ENCODE measurements at places on chromosomes 11 and 22.

GRCh38 chr11:102914238-102915043 lies 39.7 kb upstream of the MMP12 start:
- no peak for DNase-seq

- no peak for DNase-seq
Measured at GRCh38 chr11:96052921-96053651, 129.2 kb upstream of the MTMR2 start.

- no peak for DNase-seq
Measured at GRCh38 chr11:33936725-33937604, 45.1 kb upstream of the LMO2 start.

GRCh38 chr11:35077709-35078469 lies 61.1 kb upstream of the CD44 start:
- DNase-seq = no peak

DNA sequence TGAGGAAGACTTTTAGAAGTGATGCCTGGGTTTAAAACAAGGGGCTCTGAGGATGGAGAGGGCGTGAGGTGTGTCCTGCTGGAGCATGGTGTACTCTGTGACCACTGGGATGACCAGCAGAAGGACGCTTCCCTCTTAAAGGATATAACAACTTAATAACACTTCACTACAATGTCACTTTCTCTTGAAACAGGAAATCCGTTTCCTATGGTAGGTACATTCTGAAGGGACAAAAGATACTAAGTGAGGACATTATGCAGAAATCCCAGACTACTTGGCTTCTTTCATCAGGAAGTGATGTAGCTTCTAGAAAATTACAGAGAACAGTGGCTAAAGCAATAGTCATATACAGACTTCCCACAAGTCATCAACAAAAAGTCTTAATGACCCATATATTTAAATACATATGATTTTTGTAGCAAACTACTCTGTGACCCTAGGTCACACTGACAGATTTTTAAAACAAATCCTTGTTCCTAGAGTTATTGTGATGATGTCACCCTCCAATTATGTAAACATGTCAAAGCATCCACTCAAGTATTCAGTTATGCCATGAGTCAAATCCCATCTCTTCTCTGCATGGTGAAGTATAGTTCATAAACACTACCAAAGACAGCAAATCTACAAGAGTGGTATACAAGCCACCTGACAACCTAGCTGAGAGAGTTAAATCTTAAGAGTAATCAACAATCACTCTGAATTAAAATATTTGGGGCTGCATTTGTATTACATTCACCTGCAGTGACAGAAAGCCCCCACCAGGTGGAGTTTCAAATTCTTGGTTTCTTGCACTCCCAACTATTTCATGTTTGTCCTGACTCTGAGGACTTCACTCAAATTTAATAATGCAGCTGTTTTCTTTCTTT lies 32.8 kb downstream of the PITPNB start:
- DNase-seq = no peak

GRCh38 chr11:40280159-40281051 lies 1179.0 kb downstream of the LRRC4C start:
- no peak for DNase-seq

- DNase-seq = no peak
Measured at GRCh38 chr22:25545672-25546071, 18.8 kb upstream of the GRK3 start.

- DNase-seq = no peak
Measured at GRCh38 chr11:7612661-7613393, 60.5 kb downstream of the CYB5R2 start.

GRCh38 chr11:72112978-72113808 lies 698 bp upstream of the ANAPC15 start:
- no peak for DNase-seq

- no peak for DNase-seq
Measured at GRCh38 chr22:36423461-36424404, 36.0 kb upstream of the MYH9 start.

DNA sequence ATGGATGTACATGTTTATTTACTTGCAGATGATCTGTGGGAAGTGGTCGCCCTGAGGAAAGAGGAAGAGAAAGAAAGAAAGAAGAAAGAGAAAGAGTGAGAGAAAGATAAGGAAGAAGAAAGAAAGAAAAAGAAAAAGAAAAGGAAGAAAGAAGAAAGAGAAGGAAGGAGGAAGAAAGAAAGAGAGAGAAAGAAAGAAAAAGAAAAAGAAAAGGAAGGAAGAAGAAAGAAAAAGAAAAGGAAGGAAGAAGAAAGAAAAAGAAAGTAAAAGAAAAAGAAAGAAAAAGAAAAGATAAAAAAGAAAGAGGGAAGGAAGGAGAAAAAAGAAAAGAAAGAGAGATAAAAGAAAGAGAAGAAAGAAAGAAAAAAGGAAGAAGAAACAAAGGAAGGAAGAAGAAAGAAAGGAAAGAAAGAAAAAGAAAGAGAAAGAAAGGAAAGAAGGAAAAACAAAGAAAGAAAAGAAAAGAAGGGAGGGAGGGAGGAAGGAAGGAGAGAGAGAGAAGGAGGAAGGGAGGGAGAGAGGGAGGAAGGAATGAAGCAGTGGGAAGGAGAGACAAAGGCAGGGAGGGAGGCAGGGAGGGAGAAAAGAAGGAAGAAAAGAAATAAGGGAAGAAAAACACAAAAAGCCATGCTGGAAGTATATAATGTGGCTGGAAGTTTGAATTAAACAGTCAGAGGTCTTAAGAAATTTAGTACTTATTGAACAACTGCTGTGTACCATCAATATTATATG lies 976.6 kb downstream of the FAM181B start:
- no peak for DNase-seq

GRCh38 chr11:81496601-81497000 lies 1237.1 kb downstream of the FAM181B start:
- DNase-seq = no peak

DNA sequence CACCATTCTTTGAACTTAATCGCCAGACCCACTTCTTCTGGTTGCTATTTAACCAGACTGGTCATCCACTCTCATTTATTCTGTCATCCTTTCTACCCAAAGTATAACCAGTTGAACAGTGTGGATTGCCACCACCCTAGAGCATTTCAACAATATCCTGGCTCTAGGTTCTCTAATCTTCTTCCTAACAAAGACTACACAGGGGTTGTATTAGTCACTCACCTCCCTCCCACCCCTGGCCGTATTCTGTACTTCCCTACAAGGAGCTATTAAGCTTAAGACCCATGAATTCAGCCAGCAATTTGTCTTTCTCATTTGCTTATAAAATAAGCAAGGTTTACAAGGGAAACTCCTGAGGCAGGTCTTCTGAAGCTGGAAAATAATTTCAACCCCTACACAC lies 46.9 kb upstream of the CEP126 start:
- no peak for DNase-seq

DNA sequence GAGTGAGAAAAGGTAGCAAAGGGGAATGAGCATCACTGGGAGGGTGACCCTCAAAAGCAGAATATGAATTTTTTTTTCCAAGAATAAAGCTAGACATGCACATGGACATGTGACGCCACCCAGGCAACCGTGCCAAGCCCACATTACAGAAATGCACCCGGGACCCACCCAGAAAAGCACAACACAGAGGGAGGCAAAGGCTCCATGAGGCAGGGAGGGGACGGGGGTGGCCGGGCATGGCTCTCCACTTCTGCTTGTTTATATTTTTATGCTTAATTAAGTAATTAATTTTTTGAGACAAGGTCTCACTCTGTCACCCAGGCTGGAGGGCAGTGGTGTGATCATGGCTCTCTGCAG lies 1524.3 kb downstream of the BRD1 start:
- no peak for DNase-seq

DNA sequence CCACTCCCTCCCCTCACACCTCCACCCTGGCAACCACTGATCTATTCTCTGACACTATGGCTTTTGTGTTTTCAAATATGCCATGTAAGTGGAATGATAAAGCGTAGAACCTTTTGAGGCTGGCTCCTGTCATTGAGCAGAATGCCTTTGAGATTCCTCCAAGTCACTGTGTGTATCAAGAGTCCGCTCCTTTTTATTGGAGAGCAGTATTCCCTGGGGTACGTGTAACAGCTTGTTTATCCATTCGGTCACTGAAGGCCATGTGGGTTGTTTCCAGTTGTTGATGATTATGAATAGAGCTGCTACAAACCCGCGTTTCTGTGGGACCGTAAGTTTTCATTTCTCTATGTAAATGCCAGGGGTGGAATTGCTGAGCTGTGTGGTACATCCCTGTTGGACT lies 10.3 kb downstream of the TP53I11 start:
- no peak for DNase-seq

- DNase-seq = peak; percentile 77
Measured at GRCh38 chr22:39997939-39998726, 3.4 kb downstream of the FAM83F start.

DNA sequence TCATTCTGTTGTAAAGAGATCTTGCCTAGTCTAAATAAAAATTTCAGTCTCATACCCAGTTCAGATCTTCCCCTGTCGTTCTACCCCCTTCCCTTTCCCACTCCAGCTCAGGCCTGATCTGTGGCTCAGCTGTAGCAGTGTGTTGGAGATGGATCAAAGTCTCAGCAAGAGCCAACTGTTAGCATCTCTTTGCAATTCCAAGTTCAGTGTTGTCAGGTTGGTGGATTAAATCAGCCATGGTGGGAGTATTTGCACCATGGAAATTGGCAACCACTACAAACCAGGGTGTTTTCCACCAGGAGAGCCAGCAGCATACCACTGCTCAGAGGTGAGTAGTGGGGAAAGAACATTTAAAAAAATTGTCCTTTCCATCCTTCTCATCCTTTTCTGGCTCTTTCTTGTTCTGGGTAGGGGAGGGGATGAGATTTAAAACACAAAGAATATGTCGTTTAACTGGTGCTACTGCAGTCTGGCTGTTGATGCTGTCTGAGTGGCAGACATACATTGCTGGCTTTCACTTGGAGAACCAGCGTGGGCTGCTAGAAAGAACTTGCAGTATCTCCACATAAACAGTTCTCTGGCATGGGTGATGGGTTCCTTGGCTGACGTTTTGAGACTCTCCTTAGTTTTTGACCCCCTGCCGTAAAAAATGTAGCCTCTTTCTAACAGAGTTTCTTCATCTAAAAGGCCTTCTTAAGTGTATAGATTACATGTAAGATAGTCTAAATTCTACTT lies 514.1 kb downstream of the RAB38 start:
- no peak for DNase-seq

DNA sequence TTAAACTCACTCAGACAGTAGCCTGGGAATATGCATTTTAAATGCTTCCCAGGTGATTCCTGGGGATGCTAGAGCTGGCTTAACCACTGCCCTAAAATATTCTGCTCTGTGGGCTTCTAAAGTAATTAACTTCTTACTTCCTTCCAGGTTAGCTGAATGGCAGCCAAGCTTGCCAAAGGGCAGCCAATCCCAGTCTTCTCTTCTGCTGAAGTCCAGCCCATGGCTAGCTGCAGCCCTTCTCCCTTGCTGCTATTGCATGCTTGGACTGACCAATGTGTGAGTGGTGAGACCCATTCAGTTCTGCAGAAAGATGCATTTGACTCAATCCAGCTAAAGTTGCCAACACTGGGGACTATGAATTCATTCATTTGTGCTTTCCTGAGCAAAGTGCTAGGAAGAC lies 411.9 kb downstream of the SOX6 start:
- DNase-seq = no peak

DNA sequence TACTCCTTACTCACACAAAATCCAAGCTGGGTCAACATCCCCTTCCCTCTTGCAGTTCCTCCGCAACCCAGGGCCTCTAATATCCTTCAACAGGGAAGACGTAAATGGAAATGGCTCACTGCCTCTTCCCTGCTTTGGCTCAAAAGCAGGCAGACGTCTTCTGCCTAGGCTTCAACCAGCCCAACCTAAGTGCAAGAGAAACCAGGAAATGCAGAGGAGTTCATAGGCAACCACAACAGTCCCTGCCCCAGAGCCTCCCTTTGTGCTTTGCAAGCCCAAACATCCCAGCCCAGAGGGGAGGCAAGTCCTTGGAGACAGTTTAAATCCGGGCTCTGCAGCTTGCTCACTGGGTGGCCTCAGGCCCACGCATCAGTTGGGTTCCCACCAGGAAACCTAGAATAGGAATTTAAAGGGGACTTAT lies 33.3 kb downstream of the CD6 start:
- DNase-seq = no peak

DNA sequence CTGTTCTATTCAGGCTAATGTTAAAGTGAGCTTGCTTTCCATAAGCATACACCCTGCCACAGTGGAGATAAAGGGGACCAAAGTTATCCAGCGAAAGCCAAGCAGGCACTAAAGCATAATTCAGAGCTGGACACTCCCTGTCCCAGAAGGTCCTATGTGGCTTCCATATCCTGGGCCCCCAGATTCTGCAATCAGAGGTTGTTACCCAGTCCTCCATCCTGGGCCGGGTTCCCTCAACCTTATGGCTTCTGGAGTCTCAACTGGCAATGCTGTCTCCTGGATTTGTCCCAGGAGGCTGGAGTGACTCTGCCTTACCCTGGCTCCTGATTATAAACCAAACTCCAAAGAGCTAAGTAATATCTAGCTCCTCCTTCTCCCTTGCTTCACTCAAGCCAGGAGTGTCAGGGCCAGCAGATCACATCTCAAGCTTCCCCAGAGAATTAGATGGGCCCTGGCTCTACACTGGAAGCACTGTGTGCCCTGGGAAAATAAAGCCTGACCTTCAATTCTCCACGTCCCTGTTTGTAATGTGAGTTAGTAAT lies 14.0 kb upstream of the SMIM35 start:
- DNase-seq = no peak

GRCh38 chr22:29750559-29751538 lies 16.0 kb downstream of the ZMAT5 start:
- DNase-seq = no peak

DNA sequence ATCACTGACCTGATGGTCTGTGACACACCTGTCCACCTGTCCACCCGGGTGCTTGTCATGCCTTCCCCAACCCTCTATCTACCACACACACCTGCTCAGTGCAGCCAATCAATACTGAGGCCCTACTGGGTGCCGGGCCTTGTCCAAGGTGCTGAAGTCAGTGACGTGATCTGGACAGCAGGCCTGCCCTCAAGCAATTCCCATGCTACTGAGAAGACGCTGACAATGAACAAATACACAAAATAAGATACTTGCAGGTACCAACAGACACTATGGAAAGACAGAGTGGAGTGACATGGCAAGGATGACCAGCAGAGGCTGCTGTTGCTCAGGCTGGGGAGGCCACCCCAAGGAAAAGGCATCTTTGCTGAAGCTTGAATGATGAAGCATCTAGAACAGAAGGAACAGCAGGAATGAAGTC lies 21.2 kb downstream of the PLAAT3 start:
- no peak for DNase-seq

DNA sequence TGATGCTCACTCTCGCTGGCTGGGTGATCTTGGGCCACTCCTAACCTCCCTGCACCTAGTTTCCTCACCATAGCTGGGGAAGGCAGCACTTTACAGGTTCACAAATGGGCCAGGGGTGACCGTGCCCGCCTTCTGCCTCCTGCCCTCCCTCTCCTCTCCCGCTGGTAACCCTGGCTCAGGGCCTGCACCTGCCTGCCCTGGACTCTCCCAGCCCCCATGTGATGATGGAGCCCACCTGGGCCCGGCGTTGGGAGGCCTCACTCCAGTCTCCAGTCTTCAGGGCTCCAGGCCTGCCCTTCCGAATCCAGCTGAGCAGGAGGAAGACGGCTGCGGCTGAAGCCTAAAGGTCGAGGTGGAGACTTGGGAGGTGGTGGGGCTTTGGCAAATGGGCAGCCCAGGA lies 152.9 kb downstream of the CACNA1I start:
- DNase-seq = no peak

- no peak for DNase-seq
Measured at GRCh38 chr11:13438291-13438690, 24.7 kb downstream of the BTBD10 start.
